CD4-positive, CD25-positive, alpha-beta regulatory T cell (primary cell): ENCODE measurements at places on chromosomes 4 and X. TPM values are rescaled to one million over a fixed set of nuclear protein-coding genes. Genes with fewer than 3 reads are reported as not detected.

DNA sequence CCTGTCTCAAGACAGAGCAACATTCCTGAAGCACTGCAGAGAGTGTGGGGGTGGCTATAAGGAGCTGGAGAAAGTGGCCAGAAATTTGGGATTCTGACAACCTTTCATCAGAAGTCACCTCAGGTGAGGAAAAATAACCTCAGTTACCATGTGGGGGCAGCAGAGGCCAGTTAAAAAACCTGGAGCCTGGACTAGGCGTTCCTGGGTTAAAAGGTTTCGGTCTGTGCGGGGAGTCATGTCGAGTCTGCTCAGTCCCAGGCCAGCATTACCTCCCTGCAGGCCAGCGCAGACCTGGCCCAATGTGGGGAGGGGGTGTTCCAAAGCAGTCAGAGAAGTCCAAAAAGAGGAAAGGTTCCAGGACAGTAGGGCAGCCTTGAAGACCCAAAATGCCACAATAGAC, 10.9 kb upstream of the NALF2 start:
- DNase-seq: no peak

DNA sequence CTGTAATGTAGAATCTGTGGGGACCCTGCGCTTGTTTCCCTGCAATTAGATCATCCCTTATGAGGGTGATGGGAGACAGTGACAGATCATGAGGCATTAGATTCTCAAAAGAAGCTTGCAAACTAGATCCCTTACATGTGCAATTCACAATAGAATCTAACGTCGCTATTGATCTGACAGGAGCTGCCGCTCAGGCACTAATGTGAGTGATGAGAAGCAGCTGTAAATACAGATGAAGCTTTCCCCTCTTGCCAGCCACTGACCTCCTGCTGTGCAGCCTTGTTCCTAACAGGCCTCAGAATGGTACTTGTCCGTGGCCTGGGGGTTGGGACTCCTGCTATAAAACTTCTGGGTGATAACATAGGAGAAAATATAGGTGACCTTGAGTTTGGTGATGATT, 1076.8 kb downstream of the PDHA2 start:
- no peak for DNase-seq

The ELMOD2 gene
- 14.4 TPM for total RNA-seq

- DNase-seq: no peak
These were observed 182.9 kb downstream of the COX18 start for GRCh38 chr4:72886602-72887001.

The UCP1 gene
- not detected for total RNA-seq

DNA sequence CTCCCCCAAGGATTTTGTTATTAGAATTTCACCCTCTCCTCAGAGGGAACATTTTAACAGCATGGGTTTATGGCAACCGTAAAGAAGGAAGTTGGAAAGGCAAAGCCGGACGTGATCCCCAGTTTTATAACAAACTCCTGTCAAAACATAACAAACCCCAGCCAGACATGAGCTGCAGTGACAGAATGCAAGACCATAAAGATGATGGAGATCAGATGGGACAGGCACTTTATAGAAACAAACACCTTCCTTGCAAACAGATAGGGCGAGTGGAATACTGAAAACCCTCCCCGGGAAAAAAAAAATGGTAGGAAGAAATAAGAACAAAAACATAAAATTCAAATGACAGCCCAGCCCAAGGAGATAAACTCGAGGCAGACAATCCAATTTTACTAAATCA, 281.4 kb downstream of the LDB2 start:
- no peak for DNase-seq

- DNase-seq: no peak
These were observed 6.8 kb upstream of the TMEM144 start for GRCh38 chr4:158203436-158203835.

GRCh38 chrX:41384051-41384705, 50.2 kb downstream of the DDX3X start:
- DNase-seq: peak; percentile 10

DNA sequence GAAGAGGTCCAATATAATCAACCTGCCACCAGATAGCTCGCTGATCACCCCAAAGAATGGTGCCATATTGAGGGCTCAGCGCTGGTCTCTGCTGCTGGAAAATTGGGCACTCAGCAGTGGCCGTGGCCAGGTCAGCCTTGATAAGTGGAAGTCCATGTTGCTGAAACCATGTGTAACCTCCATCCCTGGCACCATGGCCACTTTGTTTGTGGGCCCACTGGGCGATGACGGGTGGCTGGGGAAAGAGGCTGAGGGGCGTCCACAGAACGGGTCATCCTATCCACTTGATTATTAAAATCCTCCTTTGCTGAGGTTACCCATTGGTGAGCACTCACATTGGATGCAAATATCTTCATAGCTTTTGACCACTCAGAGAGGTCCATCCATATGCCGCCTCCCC, 7.7 kb downstream of the F8A2 start:
- no peak for DNase-seq

The TLR8 gene
- total RNA-seq: not detected

DNA sequence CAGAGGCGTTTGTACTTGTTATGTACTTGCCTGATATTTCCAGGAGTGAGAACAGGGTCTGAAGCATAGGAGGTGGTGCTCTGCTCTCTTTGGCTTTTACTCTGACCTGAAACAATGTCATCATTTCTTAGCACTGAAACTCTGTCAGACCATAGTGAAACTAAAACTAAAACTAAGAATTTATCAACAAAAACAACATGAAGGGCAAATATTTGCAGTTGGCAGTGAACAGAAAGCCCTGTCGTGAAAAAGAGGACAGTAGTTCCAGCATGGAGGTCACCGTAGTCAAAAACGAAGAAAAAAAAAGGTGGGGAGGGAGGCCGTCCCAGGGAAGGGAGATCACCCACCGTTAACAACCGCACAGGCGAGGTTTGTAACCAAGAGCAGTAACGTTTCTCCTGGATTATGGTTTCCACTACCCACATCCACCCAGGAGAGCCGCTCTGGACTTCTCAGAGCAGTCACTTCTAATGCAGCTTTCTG, 97.5 kb downstream of the ANK2 start:
- DNase-seq: peak; percentile 18

DNA sequence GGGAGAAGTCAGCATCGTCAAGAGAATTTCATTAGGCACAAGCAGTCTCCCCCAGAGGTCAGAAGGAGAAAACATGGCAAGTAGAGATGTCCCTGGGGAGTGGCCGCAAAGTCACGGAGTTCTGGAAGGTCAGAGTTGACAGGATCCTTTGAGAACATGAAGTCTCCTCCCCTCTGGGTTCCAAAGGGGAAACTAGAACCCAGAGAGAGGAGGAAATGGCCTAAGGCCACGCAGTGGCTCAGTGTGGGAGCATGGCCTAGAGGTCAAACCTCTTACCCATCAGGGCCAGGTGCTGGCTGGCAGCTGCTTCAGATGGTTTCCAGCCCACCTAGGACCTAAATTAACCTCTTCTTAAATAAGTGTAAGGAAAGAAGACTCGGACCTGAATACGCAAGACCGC, 884 bp downstream of the IDH3G start:
- DNase-seq: no peak

DNA sequence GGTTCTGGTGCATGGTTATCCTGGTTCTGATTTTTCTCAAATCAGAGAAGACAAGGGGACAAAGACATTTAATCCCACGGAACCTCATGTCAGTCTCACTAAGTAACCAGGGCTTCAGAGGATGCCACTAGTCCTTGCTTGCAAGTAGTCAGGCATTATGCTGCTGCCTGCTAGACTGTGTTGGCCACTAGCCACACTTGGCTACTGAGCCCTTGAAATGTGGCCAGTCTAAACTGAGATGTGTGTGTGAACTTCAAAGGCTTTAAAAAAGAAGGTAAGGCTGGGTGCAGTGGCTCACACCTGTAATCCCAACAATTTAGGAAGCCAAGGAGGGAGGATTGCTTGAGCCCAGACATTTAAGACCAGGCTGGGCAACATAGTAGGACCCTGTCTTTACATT, 48.6 kb upstream of the IGFBP7 start:
- no peak for DNase-seq

The SERPINA7 gene
- not detected for total RNA-seq

GRCh38 chr4:108454227-108454626, 166.1 kb upstream of the RPL34 start:
- no peak for DNase-seq

GRCh38 chrX:119692191-119693039, 553 bp downstream of the SEPTIN6 start:
- DNase-seq: peak; percentile 82

The CFI gene
- total RNA-seq: not detected

DNA sequence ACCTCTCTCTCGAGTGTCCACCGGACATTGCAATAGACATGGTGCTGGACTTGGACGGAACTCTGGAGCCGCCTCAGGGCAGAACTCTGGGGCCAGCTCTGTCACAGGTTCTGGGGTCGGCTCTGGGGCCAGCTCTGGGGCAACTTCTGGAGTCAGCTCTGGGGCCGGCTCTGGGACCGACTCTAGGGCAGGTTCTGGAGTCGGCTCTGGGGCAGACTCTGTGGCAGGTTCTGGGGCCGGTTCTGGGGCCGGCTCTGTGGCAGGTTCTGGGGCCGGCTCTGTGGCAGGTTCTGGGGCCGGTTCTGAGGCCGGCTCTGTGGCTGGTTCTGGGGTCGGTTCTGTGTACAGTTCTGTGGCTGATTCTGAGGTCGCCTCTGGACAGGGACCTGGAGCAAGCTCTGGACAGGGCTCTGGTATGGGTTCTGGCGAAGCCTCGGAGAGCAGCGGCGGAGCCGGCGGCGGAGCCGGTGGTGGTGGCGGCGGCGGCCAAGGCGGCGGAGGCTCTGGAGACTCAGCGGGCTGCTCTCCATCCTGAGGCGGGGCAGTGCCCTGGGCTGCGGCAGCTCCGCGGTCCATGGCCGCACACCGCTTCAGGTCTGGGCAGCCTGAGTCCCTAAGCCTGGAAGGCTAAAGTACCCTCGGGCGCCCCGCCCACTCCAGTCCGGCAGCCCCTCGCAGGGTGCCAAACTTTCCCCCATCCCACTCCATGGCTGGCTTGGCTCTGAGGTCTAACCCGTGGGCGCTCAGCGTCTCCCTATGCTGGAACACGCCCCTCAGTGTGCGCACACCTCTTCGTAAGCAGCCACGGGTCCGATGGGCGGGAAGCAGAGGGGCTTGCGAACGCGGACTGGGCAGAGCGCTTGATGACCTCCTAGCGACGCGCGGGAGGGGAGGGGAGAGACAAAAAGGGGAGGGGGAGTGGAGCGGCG, at the start of gene DGKK:
Gene DGKK (minus strand): TSS at position 723 of the 929 bp plus-strand sequence. CDS start 147 bp downstream, at position 576.
- DNase-seq: no peak

The DUSP9 gene
- not detected for total RNA-seq

GRCh38 chrX:100995469-100995868, 26.0 kb downstream of the ARL13A start:
- no peak for DNase-seq

- no peak for DNase-seq
These were observed 20.8 kb upstream of the SERTM2 start for GRCh38 chrX:111490688-111491087.

DNA sequence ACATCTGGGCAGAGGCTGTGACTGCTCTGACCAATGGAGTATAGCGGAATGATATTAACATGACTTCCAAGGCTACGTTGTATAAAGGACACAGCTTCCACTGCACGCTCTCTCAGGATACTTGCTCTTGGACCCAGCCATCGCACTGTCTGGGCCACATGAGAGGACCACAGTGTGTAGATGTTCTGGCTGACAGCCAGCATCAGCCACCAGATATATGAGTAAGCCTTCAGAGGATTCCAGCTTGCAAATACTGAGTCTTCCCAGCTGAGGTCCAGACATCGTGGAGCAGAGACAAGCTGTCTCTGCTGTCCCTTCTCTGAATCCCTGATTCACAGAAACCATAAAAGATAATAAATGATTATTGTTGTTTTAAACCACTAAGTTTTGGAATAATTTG, 146.8 kb upstream of the USP9X start:
- no peak for DNase-seq

The ASIC5 gene
- total RNA-seq: not detected

- no peak for DNase-seq
These were observed 325.0 kb downstream of the FBXO8 start for GRCh38 chr4:173958445-173958844.

DNA sequence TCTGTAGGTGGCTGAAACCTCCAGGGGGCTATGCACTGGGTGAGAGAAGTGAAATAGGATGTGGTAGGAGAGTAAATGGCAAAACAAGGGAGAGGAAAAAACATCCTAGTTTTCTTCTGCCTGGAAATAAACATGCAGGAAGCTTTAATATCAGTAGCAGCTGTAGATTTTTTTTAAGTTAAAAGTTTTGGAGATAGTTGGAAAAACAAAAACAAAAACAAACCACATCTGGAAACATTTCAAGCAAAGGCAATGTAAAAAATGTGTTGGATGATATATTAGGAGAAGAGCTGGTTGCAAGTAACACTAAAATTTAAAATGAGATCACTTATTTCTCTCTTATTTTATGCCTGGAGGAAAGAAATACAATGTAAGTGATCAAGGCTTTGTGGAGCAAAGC, 388.0 kb downstream of the SPRY1 start:
- no peak for DNase-seq

- no peak for DNase-seq
These were observed 178.9 kb downstream of the RAPGEF2 start for GRCh38 chr4:159281771-159282170.

The GAGE13 gene
- total RNA-seq: not detected

DNA sequence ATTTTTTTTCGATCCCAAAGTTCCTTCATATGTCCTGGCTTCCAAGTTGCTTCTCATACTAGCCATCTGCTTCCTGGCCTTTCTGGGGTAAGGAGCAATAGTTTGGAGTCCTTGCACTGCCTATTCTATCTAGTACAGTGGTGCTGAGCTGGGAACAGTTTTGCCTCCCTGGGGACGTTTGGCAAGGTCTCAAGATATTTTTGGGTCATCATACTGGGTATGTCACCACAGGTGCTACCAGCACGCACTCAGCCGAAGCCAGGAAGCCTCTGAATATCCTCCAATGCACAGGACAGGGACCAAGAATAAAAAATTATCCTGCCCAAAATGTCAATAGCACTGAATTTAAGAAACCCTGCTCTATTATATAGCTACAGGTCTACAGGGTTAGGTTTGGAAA, 35.4 kb upstream of the TMSB15B start:
- DNase-seq: no peak

DNA sequence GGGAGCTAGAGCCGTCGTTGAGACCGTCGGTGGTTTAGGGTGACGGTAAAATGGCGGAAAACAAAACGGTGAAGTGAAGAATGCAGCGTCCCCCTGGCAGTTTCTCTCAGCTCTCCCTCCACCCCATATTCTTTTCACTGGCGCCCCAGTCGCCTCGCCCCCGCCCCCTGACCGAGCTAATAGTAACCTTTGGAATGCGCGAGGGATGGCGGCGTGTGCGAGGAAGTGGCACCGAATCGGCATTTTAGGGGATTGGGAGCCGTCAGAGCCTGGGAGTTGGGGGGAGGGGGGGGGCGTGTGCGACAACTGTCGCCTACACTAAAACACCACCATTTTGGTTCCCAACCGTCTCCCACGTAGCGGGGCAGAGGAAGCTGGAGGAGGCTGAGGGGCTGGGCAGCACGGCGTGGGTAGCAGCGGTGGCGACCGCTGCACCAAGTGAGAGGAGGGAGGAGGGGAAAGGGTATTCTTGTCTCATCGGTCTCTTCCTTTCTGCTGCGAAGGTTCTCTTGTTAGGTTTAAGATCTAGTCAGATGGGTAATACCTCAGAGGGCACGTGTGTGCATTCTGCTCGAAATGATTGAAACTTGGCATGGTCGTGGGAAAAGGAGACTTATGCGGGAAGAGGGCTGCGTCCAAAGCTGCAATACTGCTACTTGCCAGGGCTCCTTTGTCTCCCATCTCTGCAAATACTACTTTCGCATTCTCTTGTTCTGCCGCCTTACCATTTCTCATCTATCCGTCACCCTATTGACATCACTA, 840 bp downstream of the ZNF711 start:
- no peak for DNase-seq

GRCh38 chrX:373641-374471, 12.9 kb downstream of the PPP2R3B start:
- peak; percentile 28 for DNase-seq
